ENCODE measurements at places on chromosomes 1 and 21.
A peak's percentile ranks its signal among the peaks of the same experiment; 100 is the strongest.

- no peak for DNase-seq
These were observed 64.0 kb downstream of the SIK1 start for GRCh38 chr21:43362915-43363314.

DNA sequence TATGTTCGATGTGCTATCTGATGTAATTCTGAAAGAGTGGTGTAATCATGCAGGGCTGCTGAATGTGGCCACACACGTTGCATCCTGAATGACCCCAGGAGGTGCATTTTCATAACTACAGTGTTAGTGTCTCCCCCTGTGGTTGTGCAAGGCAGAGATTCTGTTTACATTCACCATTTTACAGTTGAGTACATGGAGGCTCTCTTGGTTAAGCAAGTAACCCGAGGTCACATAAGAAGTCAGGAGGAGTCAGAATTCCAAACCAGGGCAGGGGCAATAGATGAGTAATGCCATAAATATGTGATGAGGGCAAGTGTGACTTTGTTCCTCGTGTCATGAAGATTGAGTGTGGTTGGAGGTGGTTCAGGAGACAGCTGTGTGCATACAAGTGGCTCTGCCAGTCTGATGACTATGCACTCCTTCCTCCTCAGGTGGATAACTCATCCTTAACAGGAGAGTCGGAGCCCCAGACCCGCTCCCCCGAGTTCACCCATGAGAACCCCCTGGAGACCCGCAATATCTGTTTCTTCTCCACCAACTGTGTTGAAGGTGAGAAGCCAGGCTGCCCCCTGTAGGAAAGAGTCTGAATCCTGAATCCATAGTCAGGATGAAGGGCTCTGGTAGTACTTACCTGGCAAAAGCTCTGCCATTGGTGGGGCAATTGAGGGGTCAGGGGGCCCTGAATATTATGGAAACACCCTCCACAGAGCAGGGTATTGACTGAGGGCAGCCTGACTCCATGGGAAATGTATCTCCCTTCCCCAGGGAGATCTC lies 9.3 kb downstream of the ATP1A2 start:
- DNase-seq, result peak; percentile 95

- peak; percentile 56 for DNase-seq
These were observed 709 bp downstream of the GART start for GRCh38 chr21:33541105-33541711.

DNA sequence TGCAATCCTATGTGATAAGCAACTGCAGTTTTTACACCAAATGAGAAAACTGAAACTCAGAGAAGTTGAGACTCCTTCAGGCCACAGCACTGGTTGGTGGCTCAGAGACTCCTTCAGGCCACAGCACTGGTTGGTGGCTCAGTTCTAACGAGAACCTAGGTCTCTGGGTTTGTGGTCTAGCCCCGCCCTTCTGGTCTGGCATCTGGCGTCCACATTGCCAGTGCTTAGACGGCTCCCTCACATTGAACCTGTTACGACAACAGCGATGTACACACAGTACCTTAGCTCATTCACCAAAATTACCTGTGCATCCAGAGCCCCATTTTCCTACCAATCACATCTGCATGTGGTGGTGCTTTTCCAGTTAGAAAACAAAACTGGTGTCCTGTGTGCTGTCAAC lies 66.1 kb downstream of the NID1 start:
- peak; percentile 18 for DNase-seq

DNA sequence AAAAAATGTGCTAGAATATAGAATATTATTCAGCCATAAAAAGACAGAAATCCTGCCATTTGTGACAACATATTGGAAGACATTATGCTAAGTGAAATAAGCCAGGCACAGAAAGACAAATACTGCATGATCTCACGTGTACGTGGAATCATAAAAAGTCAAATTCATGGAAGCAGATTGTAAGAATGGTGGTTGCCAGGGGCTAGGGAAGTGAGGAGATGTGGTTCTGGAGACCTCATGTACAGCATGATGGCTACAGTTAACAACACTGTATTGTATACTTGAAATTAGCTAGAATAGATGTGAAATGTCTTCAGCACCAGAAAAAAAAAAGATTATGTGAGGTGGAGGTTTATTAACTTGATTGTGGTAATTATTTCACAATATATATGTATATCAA lies 166.4 kb downstream of the ZZZ3 start:
- no peak for DNase-seq

GRCh38 chr1:113040718-113041412 lies 32.1 kb upstream of the LRIG2 start:
- no peak for DNase-seq

DNA sequence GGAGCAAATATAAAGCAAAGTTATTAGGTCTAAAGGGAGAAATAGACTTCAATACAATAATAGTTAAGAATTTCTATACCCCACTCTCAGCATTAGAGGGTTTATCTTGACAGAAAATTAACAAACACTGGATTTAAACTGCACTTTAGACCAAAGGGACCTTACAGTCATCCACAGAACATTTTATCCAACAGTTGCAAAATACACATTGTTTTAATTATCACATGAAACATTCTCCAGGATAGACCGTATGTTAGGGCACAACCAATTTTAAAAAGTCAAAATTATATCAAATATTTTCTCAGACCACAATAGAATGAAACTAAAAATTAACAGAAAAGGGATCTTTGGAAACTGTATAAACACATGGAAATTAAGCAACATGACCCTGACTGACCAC lies 384.5 kb upstream of the C1orf87 start:
- DNase-seq, result no peak

GRCh38 chr1:117301901-117302300 lies 65.3 kb upstream of the MAN1A2 start:
- DNase-seq, result no peak

- no peak for DNase-seq
These were observed 94.8 kb downstream of the DISC1 start for GRCh38 chr1:231721436-231721835.

- DNase-seq, result no peak
These were observed at the start of gene FCER1A for GRCh38 chr1:159302095-159302494. FCER1A (plus strand) TSS chr1:159302336; CDS start chr1:159302365, 29 bp downstream.

DNA sequence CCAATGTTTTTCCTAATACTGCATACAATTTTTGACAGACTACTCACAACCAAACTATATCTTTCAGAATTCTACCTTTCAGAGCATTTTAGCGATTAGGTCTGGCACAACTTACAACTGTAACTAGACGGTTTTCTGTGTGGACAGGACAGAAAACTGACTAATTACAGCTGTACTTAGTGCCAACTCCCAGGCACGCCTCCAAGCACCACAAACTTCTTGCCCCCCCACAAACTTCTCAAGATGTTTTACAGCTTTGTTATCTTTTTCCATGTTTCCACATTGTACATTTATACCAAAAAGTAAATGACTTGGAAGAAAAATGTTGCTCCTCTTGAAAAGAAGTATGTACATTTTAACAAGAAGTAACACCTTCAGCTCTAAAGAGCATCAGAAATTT lies 13.8 kb downstream of the LYST start:
- DNase-seq, result no peak

DNA sequence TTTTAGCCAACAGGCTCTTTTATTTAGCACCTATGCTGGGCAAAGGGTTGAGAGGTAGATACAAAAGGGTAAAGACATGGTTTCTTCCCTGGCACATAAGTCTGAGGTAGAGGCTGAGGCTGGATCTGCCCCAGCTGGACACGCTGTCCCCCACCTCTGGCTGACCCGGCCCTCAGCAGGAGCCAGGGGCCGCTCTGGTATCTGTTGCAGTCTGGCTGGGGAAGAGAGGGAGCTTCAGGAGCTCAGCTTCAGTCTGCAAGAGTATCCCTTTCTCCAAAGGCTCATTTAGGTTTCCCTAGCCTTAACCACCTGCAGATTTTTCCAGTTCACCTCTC lies 14.2 kb downstream of the BLACAT1 start:
- DNase-seq, result no peak

GRCh38 chr1:5129746-5130355 lies 475.4 kb downstream of the AJAP1 start:
- no peak for DNase-seq

DNA sequence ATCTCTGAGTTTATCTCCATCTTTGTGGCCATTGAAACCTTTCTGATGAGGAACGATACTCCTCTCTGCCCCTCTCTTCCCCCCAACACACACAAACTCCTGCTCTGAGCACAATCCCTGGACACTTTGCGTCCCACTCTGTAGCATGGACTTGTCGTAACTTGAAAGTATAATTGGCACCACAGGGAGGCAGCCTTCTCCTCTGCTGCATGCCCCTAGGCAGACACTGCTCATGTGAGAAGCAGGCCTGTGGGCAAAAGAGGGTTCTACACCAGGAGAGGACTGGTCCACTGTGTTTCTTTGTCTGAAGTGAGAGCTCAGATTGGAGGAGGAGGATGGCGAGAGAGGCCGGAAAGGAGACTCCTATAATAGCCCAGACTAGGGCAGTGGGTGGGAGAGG lies 3.8 kb upstream of the PARS2 start:
- DNase-seq, result no peak

DNA sequence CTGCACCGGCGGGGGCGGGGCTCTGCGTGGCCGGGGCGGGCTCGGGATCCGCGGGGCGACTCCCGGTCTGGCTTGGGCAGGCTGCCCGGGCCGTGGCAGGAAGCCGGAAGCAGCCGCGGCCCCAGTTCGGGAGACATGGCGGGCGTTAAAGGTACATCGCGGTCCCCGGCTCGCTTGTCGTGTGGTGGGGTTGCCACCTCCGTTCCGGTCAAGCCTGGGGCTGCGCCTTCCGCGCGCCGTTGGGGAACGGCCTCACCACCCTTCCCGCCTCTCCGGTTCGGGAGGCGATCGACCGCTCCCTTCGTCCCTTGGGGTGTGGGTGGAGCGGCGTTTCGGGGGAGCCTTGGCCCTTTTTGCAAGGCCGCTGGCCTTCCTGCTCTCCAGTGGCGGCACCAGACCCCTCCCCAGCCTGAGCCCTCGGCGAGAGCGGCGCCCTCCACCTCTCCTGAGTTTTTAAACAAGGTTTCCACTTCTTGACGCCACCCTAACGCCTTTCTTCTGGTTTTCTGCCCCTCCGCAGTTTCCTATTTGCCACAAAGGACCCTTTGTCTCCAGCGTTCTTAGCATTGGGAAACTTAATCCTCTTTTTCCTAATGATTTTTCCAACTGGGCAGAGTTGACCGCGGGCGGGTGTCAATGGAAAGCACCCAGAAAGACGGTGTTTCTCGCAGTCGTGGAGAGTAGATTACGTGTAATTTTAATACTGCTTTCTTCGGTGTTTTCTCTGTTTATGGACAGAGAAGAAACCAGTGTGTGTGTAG lies at the start of the genes LEPR and LEPROT:
TSS of gene LEPR (plus strand) at position 79 of the 761 bp plus-strand sequence. CDS start 144,898 bp downstream, outside the sequence.
TSS of gene LEPROT (plus strand) at position 79 of the 761 bp plus-strand sequence. CDS start at position 136, 57 bp downstream.
- DNase-seq, result no peak

- no peak for DNase-seq
These were observed 19.5 kb upstream of the SRP9 start for GRCh38 chr1:225757927-225758656.

DNA sequence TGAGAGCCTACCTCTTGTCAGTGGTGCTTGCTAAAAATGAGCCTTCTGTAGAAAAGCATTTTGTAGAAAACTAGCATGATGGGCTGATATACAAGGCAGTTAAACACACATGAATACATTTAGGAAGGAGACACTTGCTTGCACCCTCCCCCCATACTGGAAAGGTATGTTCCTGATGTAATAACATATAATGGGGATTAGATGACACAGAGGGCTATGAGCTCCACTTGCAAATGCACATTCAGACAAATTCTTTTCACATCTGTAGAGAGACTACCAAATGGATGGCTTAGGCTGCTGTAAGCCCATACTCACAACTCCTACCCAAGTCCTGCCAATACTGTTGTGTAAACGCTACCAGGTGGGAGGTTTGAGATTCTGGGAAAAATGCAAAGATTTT lies 634.0 kb downstream of the SMYD3 start:
- DNase-seq, result no peak

Data from HT1080 (cell line).